ENCODE measurements at places on chromosomes 5 and 9. TPM values are rescaled to one million over a fixed set of nuclear protein-coding genes. Genes with fewer than 3 reads are reported as not detected.

DNA sequence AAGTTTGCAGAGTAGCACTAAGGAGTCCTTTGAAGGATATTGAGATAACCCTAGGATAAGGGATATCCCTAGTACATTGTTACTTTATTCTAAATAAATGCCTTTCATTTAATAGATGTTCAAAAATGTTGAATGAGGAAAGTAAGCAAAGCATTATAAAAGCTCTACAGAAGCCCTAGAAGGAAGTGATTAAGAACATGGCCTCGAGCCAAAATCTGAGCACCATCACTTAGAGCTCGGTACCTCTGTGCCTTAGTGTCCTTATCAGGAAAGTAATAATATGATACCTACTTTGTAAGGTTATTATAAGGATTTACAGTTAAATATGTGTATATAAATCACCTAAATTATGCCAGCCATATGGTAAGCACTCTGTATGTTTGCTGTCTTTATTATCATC lies 242.6 kb downstream of the KIAA0825 start:
- DNase-seq, result no peak

- DNase-seq, result no peak
Observed at GRCh38 chr9:133759946-133760345, 21.8 kb upstream of the SARDH start.

- DNase-seq, result no peak
Observed at GRCh38 chr5:97141031-97141430, 1.4 kb downstream of the LIX1 start.

DNA sequence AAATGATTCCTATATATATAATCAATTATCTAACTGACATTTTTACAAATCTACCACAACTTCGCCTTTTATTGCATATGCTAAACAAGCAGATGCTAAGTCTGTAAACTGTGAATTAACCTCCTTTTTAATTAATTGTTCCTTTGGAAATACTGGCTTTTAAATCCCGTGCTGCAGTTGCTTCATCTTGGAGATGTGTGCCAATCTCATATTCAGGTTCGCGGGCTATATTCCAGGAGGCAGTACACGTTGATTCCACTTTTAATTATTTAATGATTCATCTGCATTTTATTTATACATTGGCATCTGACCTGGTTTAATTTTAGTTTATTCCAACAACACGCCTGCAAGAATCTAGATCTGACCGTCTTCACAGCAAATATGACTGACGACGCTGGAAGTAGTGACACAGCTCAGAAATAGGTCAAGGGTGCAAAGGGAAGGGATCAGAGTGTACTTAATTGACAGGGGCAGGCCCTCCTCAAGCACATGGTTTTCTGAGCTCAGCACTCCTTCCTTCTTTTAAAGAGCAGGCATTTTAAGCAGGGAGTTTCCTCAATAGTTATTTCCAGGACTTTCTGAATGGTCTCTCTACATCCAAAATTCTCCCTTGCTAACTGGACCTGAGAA lies 125.2 kb downstream of the GLIS3 start:
- no peak for DNase-seq

- no peak for DNase-seq
Observed at GRCh38 chr5:172821340-172821985, 12.6 kb upstream of the ERGIC1 start.

DNA sequence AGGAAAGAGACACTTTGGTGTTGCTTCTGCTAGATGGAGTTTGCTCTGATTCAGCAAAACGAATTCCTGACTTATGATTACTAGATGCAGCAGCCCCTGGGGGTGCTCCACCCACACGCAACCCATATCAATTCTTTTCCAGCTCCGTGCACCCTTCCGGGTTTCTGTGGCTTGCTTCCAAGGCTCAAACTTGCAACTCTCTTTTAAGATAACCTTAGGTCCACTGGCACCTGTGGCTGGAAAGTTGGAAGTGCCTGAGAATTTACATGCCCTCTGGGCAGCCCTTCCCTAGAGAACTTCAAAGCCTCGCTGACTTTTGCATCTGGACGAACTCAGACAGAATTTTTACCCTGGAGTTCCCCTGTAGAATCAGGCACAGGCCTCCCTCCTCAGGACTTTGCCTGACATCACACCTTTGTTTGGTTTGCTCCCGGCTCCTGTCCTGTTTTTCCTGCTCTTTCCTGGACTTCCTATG lies 224.9 kb downstream of the SNX18 start:
- DNase-seq, result no peak

- DNase-seq, result no peak
Observed at GRCh38 chr5:120527251-120527650, 63.2 kb downstream of the PRR16 start.

GRCh38 chr5:5018578-5018970 lies 121.6 kb upstream of the ADAMTS16 start:
- no peak for DNase-seq

GRCh38 chr9:4842213-4842612 lies 49.5 kb downstream of the RCL1 start:
- DNase-seq, result no peak

- no peak for DNase-seq
Observed at GRCh38 chr5:178274781-178275537, 42.4 kb upstream of the PHYKPL start.

PRR16 gene
- total RNA-seq, result 1.2 TPM

FOXD1 gene
- 10.8 TPM for total RNA-seq

All from glomerular endothelial cell (primary cell).